ENCODE measurements at places on chromosomes 7 and 10.
A peak's percentile ranks its signal among the peaks of the same experiment; 100 is the strongest.

GRCh38 chr10:30231071-30231652 lies 117.9 kb downstream of the MTPAP start:
- DNase-seq, result peak; percentile 29

GRCh38 chr10:4250587-4250887 lies 465.5 kb upstream of the KLF6 start:
- no peak for DNase-seq

DNA sequence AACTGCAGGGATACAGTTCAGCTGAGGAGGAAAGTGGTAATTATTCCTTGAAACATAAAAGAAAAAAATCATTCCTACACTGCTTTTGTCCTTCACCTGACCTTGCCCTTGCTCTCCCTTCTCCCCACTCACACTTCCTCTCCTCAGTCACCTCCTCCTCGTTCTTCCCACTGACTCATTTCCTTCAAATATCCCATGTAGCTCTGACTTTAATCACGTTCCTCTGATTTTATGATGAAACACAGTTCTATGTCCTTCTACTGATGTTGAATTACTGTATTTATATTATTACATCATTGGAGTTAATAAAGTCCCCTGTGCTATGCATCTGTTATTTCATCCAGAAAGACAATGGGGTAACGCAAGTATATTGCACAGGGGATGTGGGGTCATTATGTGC lies 575.6 kb downstream of the POM121L12 start:
- DNase-seq, result no peak

GRCh38 chr7:27300421-27300820 lies 57.8 kb downstream of the EVX1 start:
- no peak for DNase-seq

- no peak for DNase-seq
Measured at GRCh38 chr10:35329520-35329919, 6.8 kb upstream of the CCNY start.

DNA sequence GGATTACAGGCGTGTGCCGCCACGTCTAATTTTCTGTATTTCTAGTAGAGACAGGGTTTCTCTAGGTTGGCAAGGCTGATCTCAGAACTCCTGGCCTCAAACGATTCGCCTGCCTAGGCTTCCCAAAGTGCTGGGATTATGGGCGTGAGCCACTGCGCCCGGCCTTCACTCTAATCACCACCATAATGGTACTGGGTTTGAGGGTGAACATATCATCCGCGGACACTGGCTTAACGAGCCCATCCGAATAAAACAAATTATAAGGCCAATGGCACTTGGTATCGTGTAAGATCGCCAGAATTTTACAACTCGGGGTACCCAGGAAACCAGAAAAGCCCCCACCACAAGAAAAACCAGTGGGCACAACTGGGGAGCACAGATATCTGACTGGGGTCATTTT lies 580 bp downstream of the FAM200A start:
- no peak for DNase-seq

DNA sequence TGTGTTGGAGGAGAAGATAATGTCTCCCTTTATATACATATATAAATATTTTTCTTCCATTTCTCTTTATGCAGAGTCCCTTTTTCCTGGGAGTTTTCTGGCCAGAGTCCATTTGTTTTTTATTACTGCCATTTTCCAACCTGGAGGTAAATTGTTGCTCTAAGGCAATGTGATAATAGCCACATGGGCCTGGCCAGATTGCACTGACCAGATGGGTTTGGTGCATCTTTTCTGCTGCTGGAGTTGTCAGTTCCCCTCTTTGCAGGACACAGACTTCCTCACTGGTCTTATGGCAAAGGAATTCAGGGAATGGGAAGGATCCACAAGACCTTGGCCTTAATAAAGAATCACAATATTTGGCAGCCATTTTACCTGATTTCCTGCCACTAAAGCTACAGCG lies 254.9 kb downstream of the SORCS3 start:
- DNase-seq, result no peak

DNA sequence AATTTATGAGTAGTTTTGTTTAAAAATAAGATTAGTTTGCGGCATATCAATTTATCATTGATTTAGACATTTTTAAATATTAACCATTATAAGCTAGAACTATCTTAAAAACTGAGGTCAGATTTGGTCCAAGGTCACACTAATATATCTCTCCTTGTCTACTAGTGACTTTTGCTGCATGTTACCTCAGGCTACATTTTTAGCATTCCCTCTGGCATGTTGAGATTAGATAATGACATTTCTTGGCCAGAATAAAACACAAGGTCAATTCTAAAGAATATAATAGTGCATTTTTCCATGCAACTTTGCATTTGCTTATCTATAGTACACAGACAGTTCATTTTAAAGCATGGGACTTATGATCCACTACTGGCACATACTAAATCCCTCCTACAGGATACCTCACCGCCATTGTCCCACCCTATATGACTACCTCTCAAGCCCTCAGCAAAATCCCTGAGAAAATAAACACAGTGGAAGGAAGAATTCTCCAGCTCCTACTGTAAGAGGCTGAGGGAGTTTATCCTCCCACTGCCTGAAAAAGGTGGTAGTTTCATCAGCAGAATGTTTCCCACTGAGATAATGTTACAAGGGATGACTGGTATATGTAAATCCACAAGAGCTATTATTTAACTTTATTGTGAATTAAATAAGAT lies 816.4 kb downstream of the GRM8 start:
- no peak for DNase-seq

- no peak for DNase-seq
Measured at GRCh38 chr7:129311429-129311828, 86.6 kb downstream of the AHCYL2 start.

- no peak for DNase-seq
Measured at GRCh38 chr7:121334376-121334775, 5.6 kb downstream of the WNT16 start.
